Activated naive CD8-positive, alpha-beta T cell treated with anti-CD3 and anti-CD28 coated beads, Interleukin-2, amount 10 ng/mL, durations not matched to agents 7 days and 5 days (primary cell): ENCODE measurements at places on chromosomes 3 and 15. TPM values are rescaled to one million over a fixed set of nuclear protein-coding genes. Genes with fewer than 3 reads are reported as not detected.

SCN5A gene
- 0.28 TPM for total RNA-seq

TBL1XR1 gene
- total RNA-seq = 176 TPM

CCR3 gene
- 1.3 TPM for total RNA-seq

PEX11A gene
- total RNA-seq = 3.8 TPM

SYNPR gene
- not detected for total RNA-seq

DHFR2 gene
- total RNA-seq = 7.7 TPM
